Activated naive CD8-positive, alpha-beta T cell treated with anti-CD3 and anti-CD28 coated beads, Interleukin-2, amount 50 U/mL, for 24 hours (primary cell): ENCODE measurements at places on chromosomes 4 and X.

GRCh38 chr4:24211856-24212255 is 322.0 kb upstream of the PPARGC1A start:
- DNase-seq, result no peak

- DNase-seq, result no peak
These were observed 36.8 kb upstream of the SPP1 start for GRCh38 chr4:87938746-87939145.

- DNase-seq, result no peak
These were observed 222.6 kb upstream of the PPARGC1A start for GRCh38 chr4:24112466-24112865.

- no peak for DNase-seq
These were observed 46.2 kb downstream of the DIPK2B start for GRCh38 chrX:45154462-45154861.

DNA sequence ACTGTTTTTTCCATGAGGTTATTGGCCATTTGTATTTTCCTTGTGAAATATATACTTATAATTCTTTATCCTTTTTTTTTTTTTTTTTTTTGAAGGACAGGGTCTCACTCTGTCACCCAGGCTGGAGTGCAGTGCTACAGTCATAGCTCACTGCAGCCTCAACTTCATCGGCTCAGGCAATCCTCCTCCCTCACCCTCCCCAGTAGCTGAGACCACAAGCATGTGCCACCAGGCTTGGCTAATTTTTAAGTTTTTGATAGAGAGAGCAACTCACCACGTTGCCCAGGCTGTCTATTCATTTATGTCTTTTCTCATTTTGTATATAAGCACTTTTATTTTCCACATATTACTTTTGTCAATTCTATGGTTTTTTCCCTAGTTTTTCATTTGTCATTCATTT is 16.8 kb downstream of the RBPJ start:
- no peak for DNase-seq

DNA sequence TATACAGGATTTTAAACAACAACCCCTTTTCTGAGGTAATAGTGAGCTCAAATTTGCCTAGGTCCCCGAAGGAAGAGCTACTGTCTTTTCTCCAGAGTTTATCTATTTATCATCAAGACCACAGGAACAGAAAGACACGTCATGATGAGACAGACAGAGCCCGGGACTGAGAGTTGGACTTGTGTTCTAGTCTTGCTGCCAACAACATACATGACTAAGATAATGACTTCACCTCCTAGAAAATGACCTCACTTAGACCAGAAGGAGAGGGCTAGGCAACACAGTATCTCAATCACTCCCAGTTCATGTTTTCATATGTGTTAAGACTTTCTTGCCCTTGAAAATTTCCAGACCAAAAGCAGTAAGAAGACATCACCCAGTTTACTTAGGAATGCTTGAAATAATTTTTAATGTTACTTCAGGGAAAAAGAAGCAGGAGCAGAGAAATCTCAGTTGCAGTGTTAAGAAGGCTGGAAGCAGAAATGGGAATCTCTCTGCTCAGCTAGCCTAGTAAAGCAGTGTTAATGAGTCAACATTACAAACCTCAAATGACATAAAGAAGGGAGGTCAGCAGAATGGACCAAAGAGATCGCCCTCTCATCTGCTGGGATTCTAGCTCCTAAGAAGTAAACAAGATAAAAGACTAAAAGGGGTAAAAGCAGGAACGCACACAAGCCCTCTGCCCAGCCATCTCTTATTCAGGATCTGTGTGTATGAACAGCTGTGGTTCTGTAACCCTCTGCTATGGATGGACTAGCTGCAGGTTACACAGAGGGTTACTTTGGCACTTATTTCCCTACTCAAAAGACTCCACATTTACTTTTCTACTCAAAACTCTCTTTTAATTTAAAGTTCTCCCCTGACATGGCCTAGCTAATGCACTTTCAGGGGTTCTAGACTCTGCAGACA is 24.8 kb downstream of the PDGFC start:
- DNase-seq, result no peak

- DNase-seq, result no peak
These were observed 73.7 kb downstream of the ABLIM2 start for GRCh38 chr4:8084712-8085490.

GRCh38 chr4:89511776-89512175 is 204.2 kb upstream of the GPRIN3 start:
- no peak for DNase-seq
